GM18507 (cell line): ENCODE measurements at places on chromosomes 4 and X.

DNA sequence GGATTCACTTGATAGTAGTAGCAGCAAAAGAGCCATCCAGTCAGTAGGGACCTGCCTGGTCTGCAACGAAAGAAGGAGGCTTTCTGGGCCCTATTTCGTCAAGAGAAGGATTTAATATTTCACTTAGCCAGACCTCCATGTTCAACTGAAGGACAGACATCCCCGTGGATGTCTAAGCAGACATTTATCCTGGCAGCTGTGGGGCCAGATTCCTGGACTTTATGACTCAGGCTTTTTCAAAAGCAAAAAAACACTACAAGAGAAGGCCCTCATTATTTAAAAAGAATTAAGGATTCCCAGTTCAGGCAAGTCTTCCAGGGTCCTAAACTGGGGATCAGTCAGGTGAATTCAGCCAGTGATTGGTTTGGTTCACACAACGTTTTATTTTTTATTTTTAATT is 88.5 kb upstream of the TSPAN5 start:
- no peak for DNase-seq

- DNase-seq: no peak
Measured at GRCh38 chrX:94850811-94851210, 1176.8 kb downstream of the FAM133A start.

GRCh38 chrX:102966701-102967100 is 29.6 kb downstream of the RAB40AL start:
- DNase-seq: no peak

- DNase-seq: no peak
Measured at GRCh38 chr4:25032126-25032525, 1.4 kb upstream of the LGI2 start.

DNA sequence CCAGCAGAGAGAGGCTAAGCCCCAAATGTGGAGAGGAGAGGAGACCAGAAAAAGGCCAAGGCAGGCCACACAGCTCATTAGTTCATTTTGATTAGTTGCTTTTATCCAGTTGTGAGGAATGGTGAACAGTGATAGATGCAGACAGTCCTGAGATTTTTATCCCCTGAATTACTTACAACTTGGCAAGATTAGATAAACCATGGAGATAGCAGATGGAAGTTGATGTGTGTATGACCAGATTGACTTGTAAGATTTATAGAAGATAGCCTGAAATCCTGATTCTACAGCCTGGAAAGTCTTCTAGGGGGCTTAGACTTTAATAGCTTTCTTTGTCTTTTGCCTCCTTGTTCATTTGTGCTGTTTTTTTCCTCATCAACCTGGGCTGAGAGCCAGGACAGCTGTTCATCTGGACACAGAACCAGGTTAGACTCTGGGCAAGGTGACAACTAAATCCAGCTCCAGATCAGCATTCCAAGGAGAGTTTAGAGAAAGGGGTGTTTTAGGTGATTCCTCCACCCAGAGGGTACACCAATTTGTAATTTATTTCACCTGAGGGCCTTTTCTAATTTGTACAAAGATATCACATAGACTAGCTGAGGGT is 215.5 kb downstream of the SPATA18 start:
- DNase-seq: no peak

GRCh38 chrX:44698357-44698756 is 145.5 kb upstream of the DUSP21 start:
- no peak for DNase-seq

- DNase-seq: no peak
Measured at GRCh38 chrX:121389976-121390714, 342.7 kb downstream of the GLUD2 start.
